ENCODE measurements at places on chromosomes 13 and 19.

- no peak for DNase-seq
These were observed 10.3 kb downstream of the THSD1 start for GRCh38 chr13:52395704-52396103.

GRCh38 chr13:88601949-88602348, 930.8 kb downstream of the SLITRK5 start:
- DNase-seq, result no peak

DNA sequence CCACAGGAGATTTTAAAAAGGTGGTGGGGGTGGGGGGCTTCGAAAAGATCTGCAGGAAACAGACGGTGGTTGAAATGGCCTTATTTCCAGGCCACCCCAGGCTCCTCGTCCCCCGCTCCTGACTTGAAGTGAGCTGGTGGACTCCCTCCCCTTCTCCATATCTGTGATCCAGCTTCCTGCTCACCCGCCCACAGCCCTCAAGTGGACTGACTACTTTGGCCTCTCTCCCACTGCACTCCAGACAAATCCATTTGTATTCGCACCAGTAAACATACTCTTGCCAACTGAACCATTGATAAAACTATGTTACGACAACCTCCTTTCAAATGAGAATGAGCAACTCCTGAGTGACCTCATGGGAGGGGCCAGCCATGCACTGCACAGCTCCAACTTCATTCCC, 259.5 kb downstream of the COL4A1 start:
- DNase-seq, result no peak

GRCh38 chr13:43196086-43196621, 172.8 kb downstream of the DNAJC15 start:
- no peak for DNase-seq

- no peak for DNase-seq
These were observed 278.7 kb downstream of the GPC6 start for GRCh38 chr13:93505104-93505952.

DNA sequence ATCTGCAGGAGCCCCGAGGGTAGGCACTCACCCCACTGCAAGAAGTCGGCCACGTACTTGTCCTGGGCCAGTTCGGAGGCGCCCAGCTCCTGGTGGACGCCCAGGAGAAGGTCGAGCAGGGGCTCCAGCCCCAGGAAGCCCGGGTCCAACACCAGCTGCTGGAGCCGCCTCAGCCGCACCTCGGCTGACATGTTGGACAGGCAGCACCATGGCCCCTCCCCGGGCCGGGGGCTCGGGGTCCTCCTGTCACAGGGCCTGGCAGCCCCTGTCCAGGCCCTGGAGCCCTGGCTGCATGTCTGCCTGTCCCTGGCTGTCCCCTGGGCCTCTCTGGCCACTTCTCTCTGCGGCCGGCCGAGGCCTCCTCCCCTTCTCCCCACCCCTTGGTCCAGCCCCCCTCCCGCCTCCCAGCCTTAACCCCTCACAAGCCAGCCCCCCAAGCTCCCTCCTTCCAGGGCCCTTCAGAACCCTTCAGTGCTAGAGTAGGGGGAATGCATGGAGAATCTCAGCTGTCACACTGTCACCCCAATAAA, at the start of gene DMPK:
DMPK (minus strand) TSS at position 329 of the 530 bp plus-strand sequence; CDS start at position 191, 138 bp downstream.
- no peak for DNase-seq

GRCh38 chr19:13978351-13979243, 26.3 kb downstream of the DCAF15 start:
- no peak for DNase-seq

GRCh38 chr13:21065686-21066085, 4.3 kb upstream of the LATS2 start:
- DNase-seq, result no peak

- DNase-seq, result no peak
These were observed 4.2 kb downstream of the PTGIR start for GRCh38 chr19:46620716-46621115.

DNA sequence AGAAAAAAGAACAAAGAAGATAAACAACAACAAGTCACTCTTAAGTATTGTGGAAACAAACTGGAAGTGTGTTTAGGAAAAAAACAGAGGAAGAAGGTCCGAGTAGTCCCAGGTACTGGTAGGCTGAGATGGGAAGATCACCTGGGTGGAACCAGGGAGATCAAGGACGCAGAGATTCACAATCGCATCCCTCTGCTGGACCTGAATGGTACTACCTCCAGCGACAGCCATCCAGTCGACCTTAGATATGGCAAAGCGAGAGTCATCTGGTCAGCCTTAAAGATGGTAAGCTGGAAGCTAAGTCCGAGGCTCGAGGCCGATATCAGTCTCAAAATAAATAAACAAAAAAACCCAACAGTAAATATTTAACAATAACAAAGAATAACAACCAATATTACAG, 44.9 kb upstream of the ZNF91 start:
- no peak for DNase-seq

- no peak for DNase-seq
These were observed 1.5 kb downstream of the SIN3B start for GRCh38 chr19:16830679-16831078.
